ENCODE measurements at places on chromosomes 2 and 18.

DNA sequence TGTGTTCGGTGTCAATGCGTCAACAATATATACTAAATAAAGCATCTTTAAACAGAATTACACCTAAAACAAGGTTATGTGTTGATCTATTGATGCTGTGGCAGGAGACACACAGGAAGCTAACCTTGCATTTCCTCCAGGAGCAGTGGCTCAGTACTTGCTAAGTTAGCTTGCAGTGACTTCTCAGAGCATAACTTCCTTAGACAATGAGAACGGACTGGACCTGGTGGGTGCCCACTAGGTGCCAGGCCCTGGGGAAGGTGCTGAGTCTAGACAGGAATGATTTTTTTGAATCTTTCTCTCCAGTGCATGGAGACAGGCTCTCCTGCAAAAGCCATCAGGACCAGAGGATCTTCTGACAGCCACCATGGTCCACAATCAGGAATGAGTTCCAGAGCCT lies 73.8 kb upstream of the MGAT4A start:
- no peak for DNase-seq

- no peak for DNase-seq
Measured at GRCh38 chr2:134722728-134723127, 3.9 kb upstream of the TMEM163 start.

DNA sequence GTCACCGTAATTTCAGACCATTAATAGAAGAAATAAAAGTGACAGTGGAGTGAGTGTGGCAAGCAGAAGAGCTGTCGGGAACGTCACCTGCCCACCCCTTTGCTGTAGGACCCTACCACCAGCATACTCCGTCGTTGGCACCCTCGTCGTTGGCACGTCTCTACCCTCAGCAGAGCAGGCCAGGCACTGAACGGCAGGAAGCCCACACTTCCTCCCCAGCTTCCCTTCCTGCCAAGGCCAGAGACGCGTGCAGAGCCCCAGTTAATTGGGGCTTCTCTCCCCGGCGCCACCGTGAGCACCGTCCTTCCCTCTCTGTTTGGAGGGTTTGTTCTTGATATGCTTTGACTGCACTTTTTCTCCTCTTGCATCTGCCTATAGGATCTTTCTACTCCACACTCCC lies 27.0 kb upstream of the NFATC1 start:
- no peak for DNase-seq

DNA sequence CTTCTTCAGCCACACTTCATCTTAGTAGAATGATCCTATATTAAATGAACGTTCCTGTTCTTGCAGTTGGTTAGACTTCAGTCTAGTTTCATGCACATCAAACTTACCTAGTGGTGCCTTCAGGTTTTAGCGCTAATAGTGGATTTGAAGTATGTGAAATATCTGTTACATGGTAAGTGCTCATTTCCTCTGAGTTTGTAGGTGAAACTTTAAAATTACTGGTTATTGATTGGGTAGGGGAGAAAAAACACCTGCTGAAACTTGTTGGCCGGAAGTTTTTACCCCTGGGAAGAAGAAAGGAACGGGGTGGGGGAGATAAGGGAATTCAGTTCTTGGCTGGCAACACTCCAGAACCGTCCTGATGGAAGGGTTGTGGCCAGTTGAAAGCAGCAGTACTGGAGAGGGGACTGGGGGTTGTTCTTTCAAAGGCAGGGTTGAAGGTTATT lies 112.8 kb downstream of the SPTBN1 start:
- no peak for DNase-seq

- DNase-seq, result no peak
Measured at GRCh38 chr2:119756837-119757236, 2.9 kb upstream of the PTPN4 start.

- DNase-seq, result no peak
Measured at GRCh38 chr2:1559589-1560175, 146.4 kb downstream of the TPO start.
